Activated CD8-positive, alpha-beta memory T cell treated with anti-CD3 and anti-CD28 coated beads, Interleukin-2, amount 10 ng/mL, durations not matched to agents 7 days and 5 days (primary cell): ENCODE measurements at places on chromosomes 5 and 9. TPM values are rescaled to one million over a fixed set of nuclear protein-coding genes. Genes with fewer than 3 reads are reported as not detected.

Gene FBLL1
- not detected for total RNA-seq

Gene SLC1A1
- total RNA-seq: 0.14 TPM

Gene ANKDD1B
- not detected for total RNA-seq

Gene ADCY2
- not detected for total RNA-seq

Gene RGP1
- total RNA-seq: 21.0 TPM
